Epithelial cell of prostate (primary cell): ENCODE measurements at places on chromosomes 3 and 15.
A peak's percentile ranks its signal among the peaks of the same experiment; 100 is the strongest.

- DNase-seq, result no peak
Observed at GRCh38 chr3:60517134-60517533, 734.1 kb downstream of the FHIT start.

DNA sequence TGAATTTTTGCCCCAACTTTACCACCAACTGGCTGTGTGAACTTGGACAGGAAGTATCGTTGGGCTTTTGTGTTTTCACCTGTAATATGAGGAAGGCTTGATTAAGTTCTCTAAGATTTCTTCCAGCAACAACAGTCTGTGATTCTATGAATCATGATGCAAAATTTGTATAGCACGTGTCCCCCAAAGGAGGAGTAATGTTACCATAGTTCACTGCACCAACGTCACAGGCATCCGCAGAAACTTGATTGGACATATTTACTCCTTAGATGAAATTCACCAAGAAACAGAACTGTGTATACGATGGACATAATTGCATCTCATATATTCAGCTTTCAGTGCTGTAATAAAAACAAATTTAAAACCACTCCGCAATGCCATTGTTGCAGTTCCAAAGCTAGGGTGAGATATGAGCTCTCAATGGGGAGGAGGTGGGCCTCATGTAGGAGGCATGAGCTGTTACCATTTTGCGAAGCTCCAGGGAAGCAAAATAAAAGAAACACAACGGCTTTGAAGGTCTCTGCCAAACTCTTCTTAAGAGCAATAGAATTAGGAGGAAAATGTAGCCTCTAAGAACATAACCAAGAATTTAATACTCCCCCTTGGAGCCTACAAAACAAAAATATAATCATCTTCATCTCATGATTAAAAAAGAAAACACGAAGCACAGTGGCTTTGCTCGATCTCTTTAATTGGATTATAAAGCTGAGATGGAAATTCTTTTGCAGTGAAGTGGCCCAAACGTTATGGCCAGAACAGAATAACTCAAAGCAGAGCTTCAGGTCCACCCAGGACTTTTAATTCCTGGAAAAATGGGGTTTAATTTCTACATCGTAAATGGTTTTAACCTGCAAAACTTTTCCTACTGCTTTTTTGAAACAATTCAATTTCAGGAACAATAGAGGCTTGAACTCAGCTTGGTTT lies 80.7 kb downstream of the CHST2 start:
- DNase-seq, result no peak

GRCh38 chr15:70376929-70377691 lies 279.4 kb upstream of the TLE3 start:
- no peak for DNase-seq

DNA sequence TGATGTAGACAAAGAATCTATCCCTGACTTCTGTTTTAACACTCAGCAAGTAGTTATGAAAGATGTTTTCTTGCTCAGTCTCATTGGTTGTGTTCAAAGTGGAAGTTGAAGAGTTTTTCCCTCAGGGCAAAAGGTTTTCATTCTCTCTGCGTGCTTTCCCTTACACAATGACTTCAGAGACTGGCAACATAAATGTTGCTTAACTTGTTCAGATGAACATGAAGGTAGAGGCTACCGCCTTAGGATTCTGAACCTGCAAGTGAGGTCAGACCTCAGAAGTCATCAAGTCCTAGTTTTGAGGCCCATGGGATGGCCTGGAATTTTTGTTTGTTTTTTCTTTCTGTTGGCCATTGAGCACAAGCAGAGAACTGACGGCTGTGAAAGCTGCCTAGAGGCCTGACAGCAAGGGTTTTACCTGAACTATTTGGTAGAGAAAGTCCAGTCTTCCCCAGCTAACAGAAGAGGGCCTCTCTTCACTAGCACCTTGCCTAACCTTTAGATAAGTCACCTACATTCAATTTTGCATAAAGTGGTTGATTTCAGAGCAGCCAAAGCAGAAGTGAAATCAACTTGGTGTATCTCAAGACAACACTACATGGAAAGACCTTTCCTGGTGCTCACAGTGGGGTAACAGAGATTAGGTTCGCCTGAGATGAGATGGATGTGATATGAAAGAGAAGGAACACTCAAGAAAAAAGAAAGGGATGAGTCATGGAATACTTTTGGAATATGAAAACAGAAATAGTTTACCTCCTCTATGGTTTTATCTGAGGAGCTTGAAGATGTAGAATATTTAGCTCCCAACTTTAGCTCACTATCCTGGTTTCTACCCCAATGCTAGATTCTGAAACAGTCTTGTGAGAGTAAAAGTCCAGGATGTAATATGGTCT lies 53.6 kb upstream of the AP4E1 start:
- DNase-seq, result peak; percentile 86

- no peak for DNase-seq
Observed at GRCh38 chr15:42059661-42060476, 34.5 kb downstream of the PLA2G4D start.

DNA sequence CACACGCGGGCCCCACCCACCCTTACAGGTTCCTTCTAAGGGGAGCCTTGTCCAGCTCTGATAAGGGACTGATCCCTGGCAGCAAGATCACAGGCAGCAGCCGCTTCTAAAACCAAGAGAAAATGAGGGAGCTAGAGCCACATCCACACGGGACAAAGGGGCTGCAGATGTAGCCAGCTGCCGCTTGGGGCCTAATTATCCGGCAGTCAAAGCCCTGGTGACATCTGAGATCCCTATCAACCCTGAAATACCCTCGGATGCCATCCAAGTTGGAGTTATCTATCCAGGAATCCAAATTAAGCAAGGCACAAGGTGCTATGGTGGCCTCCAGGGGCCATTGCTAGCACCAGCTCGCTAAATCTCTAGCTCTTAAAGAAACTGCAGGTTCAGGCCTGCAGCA lies 248.3 kb downstream of the VPS13C start:
- no peak for DNase-seq

GRCh38 chr3:119913021-119913420 lies 131.1 kb downstream of the NR1I2 start:
- no peak for DNase-seq

DNA sequence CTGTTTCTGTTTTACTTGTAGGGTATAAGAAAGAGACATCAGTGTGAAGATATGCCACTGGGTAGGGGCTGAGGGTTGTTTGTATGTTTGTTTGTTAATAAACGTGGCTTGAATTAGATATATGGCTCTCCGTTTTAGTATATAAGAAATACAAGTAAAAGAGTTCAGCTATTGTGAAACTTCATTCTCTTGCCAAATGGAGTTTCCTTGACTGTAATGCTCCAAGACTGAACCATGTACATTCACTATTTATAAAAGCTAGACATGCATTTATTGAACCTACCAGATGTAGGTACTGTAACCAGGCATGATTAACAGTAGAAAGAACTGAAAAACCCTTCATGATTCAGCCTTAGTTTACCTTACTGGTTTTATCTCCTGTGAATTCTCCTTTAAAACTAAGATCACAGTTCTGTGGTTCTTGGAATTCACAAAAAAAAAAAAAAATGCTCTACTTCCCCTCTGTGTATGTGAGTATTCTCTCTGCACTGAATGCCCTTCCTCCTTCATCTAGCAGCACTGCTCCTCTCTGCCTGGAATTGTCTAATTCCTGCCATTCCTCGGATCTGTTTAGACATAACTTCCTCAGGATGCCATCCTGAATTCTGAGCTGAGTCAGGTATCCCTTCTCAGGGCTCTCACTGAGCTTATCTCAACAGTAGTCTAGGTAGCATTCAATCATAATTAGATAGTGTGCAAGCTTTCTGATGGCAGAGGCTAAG lies 504.4 kb downstream of the FHIT start:
- no peak for DNase-seq

- DNase-seq, result no peak
Observed at GRCh38 chr3:113773381-113773780, 26.5 kb downstream of the ATP6V1A start.
